ENCODE measurements at places on chromosomes 5 and 9.

DNA sequence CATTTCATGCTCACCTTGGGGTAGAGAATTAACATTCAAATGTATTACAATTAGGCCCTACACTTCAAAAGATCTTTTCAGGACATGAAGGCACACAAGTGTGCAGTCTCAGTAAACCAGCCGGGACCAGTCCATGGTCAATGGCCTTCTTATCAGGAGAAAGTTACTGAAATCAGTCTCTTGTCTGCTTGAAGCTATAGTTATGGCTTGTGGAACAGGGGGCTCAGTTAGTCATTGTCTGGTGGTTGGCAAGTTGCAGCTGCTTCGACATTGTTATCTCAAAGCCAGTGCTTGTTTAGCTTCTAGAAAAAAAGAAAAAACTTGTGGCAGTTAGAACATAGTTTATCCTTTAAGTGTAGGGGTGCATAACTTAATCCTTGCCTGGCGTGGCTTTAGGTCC, 213.1 kb upstream of the ACO1 start:
- DNase-seq: no peak

DNA sequence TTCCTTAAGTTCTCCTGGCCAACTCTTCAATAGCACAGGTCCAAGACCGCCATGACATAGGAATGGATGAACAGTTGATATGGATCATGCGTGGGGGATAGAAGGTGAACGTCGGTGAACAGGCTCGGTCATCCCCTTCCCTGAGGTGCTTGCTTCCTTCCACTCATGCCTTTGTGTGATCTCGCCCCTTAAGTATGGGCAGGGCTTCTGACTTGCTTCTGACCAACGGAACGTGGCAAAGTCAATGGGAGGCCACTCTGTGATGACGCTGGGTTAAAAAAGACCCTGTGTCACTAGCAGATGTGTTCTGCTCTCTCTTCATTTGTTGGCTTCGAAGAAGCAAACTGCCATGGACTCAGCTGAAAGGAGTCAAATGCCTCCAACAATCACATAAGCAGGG, 240.5 kb upstream of the TUT7 start:
- no peak for DNase-seq

DNA sequence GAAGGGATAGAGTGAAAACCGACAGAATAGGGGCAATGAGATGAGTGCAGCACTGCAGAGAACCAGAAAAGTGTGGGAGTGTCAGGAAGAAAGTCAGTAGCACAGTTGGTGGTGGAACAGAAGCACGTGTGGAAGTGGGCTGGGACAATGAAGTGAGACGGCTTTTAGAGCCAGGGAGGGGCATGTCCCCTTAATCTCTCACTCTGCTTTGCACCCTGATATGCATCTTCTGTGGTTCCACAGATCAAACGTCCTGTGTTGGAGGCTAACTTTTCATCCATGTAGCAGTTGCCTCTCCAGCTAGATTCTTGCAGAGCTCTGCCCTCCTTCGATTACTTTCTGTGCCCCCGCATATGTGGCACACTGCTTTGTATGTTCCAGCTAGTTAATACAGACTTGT, 163.6 kb downstream of the DOCK8 start:
- DNase-seq: no peak

- no peak for DNase-seq
These were observed 6.0 kb upstream of the LMX1B start for GRCh38 chr9:126607731-126608130.

DNA sequence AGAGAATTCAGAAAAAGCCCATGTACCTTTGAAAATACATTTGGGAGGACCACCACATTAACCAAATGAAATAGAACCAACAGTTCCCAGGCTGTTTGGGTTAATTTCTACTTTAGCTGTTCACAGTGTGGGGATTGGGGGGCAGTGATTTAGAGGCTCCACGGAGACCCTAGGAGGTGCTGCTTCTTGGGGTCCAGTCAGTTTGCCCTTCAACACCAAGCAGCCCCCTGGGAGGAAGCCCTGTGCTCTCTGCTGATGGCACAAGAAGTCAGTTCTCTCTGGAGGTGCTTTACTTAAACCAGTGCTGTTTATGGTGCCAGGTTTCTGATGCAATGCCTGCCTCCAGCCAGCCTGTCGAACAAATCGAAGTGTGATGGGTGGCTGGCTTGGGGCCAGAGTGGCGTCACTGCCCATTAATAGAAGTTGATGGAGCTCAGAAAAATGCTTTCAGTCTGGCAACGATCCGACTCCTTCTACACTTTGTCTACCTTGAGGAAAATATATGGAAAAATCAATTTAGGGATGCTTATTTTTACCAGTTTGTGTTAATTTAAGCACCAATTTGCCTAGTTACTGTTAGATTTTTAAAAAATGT, 134.0 kb downstream of the SNX18 start:
- peak; percentile 14 for DNase-seq

GRCh38 chr5:124654418-124654817, 92.0 kb downstream of the ZNF608 start:
- no peak for DNase-seq

DNA sequence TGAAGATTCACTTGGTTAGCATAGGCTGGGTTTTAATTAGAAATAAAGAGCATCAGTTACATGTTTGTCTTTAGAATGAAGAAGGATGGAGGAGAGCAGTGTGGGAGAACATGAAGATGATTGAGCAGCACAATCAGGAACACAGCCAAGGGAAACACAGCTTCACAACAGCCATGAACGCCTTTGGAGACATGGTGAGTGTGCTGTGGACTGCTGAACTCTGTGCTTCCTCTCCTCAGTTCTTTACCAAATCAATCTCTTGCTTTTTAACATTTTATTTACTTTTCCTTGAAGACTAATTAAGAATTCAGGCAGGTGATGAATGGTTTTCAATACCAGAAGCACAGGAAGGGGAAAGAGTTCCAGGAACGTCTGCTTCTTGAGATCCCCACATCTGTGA, 38.2 kb upstream of the SPATA31E1 start:
- no peak for DNase-seq

GRCh38 chr5:54470128-54470527, 14.6 kb downstream of the HSPB3 start:
- no peak for DNase-seq

DNA sequence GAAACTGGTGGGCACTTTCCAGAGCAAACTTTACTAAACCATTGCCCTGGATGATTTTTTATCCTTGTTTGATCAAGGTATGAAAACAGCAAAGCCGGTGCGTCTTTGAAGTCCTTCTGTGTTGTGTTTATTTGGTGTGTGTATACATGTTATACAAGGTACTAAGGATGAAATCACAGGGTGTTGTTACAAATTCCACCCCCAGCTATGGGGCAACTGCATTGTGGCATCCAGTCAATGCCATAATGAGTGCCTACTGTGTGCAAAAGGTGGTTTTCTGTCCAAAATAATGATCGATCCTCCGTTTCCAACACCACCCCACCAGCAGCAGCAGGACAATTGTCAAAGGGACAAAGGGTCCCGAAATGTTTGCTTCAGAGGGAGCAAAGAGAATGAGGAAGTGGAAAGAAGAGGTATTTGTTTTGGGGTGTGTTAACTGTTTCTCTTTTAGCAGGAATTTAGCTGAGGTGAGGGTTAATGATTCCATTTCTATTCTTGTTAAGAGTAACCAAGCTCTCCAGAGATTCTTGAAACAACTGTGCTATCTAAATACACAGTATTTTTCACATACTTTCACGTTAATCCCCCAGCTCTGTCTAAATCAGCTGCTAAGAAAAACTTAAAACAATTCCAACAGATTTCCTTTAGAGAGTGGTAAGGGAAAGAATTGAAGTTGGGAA, 568.7 kb upstream of the KLF4 start:
- no peak for DNase-seq

GRCh38 chr5:76953551-76954382, 922 bp downstream of the CRHBP start:
- DNase-seq: no peak

- no peak for DNase-seq
These were observed 131.0 kb upstream of the VCAN start for GRCh38 chr5:83340511-83340918.

DNA sequence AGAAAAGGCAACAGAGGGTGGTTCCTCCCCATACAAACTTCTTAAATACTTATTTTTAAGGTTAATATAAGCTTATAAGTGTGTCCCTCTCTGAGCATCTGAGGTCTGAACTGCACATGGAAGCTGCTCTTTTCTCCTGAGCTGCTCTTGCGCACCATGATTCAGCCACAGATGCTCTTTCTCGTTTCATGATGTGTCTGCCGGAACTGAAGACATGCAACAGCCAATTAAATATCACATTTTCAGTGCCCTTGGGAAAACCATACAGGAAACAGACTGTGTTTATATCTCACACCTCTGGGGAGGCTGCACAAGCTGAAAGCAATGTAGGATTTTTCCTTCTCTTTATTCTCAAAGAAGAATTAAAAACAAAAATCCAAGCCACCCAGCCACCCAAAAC, 96.8 kb upstream of the NREP start:
- no peak for DNase-seq

DNA sequence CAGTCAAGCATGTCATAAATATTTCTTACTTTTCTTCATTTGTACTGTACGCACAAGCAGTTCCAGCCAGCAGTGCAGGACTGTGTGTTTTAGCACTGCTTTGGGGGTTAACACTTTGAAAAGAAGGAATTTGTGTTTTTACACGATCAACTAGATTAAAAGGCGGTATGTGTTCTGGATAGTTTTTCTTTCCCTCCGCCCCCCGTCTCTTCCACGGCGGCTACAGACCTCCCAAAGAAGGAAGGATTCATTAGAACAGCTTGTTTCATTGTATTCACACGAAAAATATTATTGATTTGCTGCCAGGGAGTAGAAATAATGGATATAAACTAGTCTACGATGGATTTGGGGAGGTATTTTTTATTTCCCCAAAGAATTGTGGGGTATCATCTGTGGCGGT, 336.8 kb upstream of the RFX3 start:
- no peak for DNase-seq

GRCh38 chr5:80985600-80986228, 25.6 kb downstream of the RASGRF2 start:
- no peak for DNase-seq

- no peak for DNase-seq
These were observed 141.4 kb downstream of the PLK2 start for GRCh38 chr5:58318468-58318867.

DNA sequence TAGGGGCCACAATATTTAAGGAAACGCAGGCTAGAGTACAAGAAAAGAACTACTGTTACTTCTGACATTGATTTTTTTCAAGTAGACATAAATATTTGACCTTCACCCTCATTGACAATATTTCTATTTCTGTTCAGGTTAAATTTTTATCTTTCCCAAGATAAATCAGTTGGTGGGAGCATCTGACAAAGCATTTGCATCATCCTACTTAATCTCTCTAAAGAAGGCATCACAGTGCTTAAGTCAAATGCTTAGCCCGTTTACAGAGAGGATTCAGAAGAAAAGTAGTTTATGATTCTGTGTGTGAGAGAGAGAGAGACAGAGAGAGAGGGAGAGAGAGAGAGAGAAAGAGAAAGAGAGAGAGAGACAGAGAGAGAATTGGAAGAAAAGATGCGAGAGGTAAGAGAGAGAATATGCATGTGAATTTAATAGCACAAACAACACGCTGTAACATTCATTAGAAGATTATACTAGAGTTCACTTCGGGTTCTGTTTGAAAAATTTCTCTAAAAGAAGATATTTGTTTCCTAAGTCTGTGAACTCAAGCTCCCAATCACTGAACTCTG, 1093.3 kb upstream of the CDH6 start:
- no peak for DNase-seq

GRCh38 chr5:56440871-56441740, 208.0 kb upstream of the ANKRD55 start:
- DNase-seq: no peak

GRCh38 chr5:172505403-172505759, 51.1 kb upstream of the SH3PXD2B start:
- DNase-seq: no peak

DNA sequence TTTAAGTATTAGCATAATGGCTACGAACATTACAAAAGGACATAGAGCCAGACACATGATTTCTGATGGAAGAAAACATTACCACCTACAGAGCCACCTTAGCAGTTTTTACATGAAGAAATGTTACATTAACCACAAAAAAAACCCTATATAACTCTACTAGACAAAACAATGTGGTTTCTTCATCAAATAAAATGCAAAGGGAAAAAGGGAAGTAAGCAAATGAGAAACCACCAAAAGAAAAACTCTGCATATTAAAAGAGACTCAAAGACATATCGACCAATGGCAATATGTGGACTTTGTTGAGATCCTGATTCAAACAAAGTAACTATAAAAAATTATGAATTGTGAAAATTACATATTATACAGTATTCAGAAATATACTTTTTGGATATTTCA, 132.7 kb downstream of the TSSK1B start:
- no peak for DNase-seq

DNA sequence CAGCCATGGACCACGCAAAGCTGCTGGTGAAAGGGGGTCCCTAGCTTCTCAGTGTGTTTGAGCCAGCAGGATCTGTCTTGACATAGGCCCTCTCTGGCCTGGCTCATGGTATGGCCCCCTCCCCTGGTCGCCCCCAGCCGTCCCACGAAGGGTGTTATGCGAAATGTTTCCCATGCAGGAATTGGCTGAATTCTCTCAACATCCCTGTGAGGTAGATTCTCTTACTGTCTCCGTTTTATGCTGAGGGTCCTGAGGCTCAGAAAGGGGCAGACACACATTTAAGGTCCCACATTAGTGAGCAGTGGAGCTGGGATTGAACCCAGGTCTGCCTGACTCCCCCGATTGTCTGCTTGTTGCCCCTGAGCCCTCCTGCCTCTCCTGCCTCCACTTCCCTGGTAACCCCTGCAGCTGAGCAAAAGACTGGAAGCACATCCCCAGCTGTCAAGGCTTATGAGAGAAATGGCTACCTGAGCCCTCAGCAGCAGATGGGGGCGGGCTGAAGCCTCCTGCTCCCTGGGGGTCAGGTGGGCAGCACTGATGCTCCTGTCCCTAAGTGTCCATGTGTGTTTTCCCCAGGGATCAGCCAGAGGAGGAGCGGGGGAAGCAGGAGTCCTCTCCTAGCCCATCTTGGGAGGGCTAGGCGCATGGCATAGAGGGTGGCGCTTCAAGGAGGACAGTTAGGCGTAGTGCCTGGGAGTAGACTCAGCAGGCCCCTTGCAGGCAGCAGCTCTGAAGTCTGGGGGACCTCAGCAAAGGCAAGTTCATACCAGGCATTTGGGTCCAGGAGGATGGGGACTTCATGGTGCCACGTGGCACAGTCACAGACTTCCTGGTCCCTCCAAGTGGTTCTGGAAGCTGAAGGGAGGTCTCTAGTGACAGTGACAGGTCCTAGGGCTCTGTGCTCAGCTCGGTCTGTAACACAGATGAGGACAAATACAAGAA, 49.0 kb upstream of the GARNL3 start:
- DNase-seq: no peak

DNA sequence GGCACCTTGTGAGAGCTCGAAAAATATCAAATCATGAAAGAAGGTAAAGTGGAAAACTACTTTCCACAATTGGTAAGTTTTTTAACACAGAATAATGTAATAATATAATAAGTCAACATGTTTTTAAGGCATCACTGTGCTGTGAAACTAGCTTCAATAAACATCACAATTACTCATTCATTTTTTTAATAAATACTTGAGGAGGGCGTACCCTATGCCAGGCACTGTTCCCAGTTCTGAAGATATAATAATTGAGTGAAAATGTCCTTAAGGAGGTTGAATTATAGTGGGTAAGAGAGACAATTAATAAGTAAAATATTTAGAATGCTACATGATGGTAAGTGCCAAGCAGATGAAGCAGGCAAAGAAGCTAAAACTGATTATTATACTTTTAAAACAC, 381.4 kb downstream of the ELAVL2 start:
- DNase-seq: no peak

- no peak for DNase-seq
These were observed 4.8 kb downstream of the TMOD1 start for GRCh38 chr9:97506306-97506705.
